H9 (cell line): ENCODE measurements at places on chromosomes 1 and 21. TPM values are rescaled to one million over a fixed set of nuclear protein-coding genes. Genes with fewer than 3 reads are reported as not detected.
A peak's percentile ranks its signal among the peaks of the same experiment; 100 is the strongest.

Gene IFT25
- 33.6 and 36.8 TPM in 2 replicates for total RNA-seq

DNA sequence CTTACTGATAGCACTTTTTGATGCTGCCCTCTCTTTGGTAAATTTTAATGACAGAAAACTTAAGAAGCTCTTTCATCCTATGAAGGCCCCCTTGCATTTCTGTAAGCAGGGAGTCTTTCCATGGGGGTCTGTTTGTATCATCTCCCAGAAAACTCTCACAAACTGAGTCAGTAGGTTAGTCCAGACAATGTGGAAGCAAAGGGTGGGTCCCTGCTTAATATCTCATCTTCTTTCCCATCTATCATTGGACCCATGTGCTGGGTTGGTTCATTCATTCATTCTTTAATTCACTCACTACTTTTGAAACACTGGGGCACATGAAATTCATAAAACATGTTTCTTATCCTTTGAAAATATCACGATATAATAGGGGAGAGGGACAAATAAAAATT is 164.3 kb downstream of the NTMT2 start:
- H3K27ac ChIP-seq = no peak overlapping the region
- H3K4me3 ChIP-seq = no peak overlapping the region
- H3K4me1 ChIP-seq = peaks cover 5% of the 10 kb centered on the region; the same call in 1 of the 2 replicates

DNA sequence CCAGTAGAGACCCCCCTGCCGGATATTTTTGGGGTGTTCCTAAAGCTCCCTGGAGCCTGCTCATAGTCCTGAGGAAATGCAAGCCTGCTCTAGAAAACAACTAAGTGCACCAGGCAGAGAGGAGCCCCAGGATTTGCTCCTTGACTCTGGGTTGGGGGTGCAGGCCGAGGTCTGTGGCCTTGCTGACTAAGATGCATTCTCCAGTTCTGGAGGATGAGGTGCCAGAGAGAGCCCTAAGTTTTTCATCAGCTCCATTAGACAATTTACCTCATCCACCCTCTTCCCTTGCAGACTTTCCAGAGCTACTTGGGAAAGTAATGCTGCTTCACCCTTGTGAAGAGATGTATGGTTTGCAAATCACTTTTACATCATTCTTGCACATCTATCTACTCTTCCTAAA is 9.1 kb downstream of the TUFT1 start:
- no peak overlapping the region for H3K4me3 ChIP-seq
- DNase-seq = no peak
- no peak overlapping the region for H3K27ac ChIP-seq
- H3K4me1 ChIP-seq = peaks cover 8% of the 10 kb centered on the region; the same call in 1 of the 2 replicates
- H3K36me3 ChIP-seq = no peaks in the 10 kb centered on the region
- no peaks in the 10 kb centered on the region for H3K27me3 ChIP-seq

DNA sequence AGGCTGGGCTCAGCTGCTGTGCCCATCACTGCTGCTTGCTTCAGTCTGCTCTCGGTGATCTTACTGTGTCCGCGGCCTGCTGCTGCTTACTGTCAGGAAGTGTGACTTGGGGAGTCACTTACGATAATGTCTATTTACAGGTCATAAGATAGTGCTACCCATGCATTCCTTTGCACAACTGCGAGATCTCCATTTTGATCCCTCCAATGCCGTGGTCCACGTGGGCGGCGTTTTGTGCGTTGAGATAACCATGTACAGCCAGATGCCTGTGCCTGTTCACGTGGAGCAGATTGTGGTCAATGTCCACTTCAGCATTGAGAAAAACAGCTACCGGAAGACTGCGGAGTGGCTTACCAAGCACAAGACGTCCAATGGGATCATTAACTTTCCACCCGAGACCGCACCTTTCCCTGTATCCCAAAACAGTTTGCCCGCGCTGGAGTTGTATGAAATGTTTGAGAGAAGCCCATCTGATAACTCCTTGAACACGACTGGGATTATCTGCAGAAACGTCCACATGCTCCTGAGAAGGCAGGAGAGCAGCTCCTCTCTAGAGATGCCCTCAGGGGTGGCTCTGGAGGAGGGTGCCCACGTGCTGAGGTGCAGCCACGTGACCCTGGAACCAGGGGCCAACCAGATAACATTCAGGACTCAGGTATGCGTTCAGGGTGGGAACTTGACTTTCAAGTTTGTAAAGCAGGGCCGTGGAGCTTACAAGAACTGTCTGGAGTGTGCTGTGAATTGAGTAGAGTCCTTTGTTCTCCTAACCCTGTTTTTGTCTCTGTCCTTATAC is 24.4 kb upstream of the PWP2 start:
- H3K4me3 ChIP-seq = no peak overlapping the region; the same call in 2 of the 3 replicates
- H3K4me1 ChIP-seq = no peaks in the 10 kb centered on the region
- H3K36me3 ChIP-seq = peaks cover 84% of the 10 kb centered on the region
- no peak overlapping the region for H3K27ac ChIP-seq
- H3K27me3 ChIP-seq = no peaks in the 10 kb centered on the region

DNA sequence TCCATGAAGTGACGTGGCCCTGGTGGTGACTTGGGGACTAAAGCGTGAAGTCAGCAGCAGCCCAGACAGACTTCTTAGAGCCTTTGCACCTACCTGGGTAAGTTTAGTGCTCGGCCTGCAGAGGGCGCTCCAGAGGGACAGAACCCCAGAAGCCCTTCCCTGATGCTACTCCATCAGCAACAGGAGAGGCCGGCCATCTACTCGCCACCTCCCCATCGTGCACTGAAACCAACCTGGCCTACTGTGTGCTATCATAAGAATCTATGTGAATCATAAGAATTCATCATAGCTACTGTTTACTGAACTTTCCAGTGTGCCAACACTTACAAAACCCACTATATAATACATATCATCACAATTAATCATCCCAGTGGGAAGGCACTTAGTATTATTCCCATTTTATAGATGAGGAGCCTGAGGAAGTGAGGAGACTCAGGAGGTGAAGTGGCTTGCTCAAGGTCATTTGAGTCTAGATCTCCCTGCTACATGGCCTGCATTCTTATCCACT is 7.9 kb upstream of the EDN2 start:
- H3K36me3 ChIP-seq = peaks cover 2% of the 10 kb centered on the region; the same call in 1 of the 3 replicates
- DNase-seq = peak; percentile 83
- no peak overlapping the region for H3K4me3 ChIP-seq
- no peaks in the 10 kb centered on the region; the same call in 1 of the 2 replicates for H3K4me1 ChIP-seq

DNA sequence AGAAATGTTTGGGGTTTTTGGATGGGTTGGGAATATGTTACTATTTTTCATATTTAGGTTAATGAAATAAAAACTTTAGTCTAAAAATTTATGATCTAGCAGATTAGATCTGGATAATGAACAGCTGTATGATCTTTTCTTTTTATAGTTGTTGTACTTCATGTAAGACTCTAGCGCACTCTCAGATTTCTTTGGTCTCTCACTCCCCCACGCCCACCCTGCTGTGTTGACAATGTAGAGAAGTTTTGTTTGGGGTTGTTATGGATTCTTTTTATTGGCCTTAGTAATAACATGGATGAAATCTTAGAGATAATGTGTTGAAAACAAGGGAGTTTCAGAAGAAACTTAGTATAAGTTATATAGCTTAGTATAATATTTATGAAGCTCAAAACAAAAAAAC is 5.5 kb downstream of the KLF18 start:
- no peaks in the 10 kb centered on the region for H3K27me3 ChIP-seq
- no peaks in the 10 kb centered on the region for H3K4me1 ChIP-seq
- H3K4me3 ChIP-seq = no peak overlapping the region
- DNase-seq = no peak

Gene HSD3B2
- not detected in 2 replicates for total RNA-seq

GRCh38 chr1:244603498-244603897 is 49.4 kb upstream of the DESI2 start:
- DNase-seq = no peak
- H3K4me1 ChIP-seq = peaks cover under 1% of the 10 kb centered on the region; the same call in 1 of the 2 replicates
- H3K27me3 ChIP-seq = no peaks in the 10 kb centered on the region
- H3K4me3 ChIP-seq = no peak overlapping the region
- H3K36me3 ChIP-seq = no peaks in the 10 kb centered on the region

Gene MAP10
- total RNA-seq = 1.2 and 1.3 TPM in 2 replicates

DNA sequence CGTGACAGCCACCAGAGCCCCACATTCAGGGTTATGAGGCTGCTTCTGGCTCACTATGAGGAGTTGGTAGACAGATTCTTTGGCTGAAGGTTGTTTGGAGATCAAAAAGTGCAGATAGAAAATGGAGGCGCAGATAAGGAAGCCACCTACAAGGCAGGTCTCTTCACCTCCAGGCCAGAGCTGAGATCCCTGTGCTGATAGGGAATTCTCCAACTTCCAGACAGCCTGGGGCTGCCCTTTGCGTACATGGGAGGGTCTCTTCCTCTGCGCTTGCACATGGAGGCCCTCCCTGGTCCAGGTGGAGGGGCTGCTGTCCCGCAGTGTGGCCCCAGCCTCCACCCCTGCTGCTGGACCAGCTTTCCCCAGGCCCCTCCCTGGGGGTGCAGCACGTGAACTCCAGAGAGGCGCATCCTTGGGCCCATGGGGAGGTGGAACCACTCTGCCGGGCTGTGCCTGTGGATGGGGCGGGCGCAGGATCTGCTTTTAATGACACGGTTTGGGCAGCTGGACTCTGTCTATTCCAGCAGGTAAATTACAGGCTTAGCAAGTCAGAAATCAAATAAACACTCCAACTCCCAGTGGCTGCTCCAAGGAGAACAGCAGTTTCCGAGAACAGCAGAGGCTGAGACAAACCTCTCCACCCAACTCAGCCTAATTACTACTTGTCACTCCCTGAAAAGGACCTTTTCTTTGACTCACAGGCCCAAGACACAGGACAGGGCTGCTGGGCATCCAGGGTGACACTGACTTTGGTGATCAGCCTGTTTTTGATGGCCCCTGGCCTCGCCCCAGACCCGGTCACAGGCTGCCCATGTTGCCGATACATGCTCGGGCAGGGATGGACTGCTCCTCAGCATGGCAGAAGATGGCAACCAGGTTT is 12.4 kb downstream of the OXCT2 start:
- H3K4me3 ChIP-seq = no peak overlapping the region
- peaks cover 15% of the 10 kb centered on the region for H3K36me3 ChIP-seq
- no peaks in the 10 kb centered on the region for H3K27me3 ChIP-seq
- no peak overlapping the region for H3K27ac ChIP-seq

Gene KRTAP13-2
- not detected in 2 replicates for total RNA-seq

Gene TAF1A
- total RNA-seq = 14.8 and 15.5 TPM in 2 replicates

Gene CYB5RL
- 12.3 and 12.6 TPM in 2 replicates for total RNA-seq

DNA sequence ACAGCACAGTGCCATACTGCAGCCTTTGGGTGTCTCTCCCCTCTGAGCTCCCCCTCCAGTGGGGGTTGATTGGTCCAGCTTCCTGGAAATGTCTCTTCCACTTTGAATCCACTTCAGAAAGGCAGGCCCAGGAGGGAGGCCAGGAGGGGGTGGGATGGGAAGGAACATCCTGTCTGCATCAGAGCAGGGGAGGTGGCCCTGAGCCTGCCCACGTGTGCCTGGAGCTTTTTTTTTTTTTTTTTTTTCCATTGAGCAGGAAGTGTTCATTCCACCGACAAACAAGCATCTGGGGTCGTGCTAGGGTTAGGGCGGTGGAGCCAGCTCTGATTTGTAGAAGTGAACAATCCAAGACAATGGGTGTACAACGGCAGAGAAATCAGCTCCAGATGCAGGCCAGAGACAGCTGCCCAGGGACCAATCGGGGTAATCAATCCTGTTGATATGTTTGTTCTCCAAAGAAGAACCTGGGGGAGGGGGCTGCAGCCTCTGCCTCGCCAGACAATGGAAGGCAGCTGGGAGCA is 93.3 kb downstream of the SSBP3 start:
- H3K27me3 ChIP-seq = no peaks in the 10 kb centered on the region
- H3K27ac ChIP-seq = no peak overlapping the region

- H3K4me3 ChIP-seq = no peak overlapping the region
- DNase-seq = no peak
- H3K4me1 ChIP-seq = no peaks in the 10 kb centered on the region
- H3K27ac ChIP-seq = no peak overlapping the region
Observed at GRCh38 chr21:23003951-23004350, 2005.7 kb downstream of the NCAM2 start.

Gene GSTM1
- total RNA-seq = 19.5 and 20.7 TPM in 2 replicates

DNA sequence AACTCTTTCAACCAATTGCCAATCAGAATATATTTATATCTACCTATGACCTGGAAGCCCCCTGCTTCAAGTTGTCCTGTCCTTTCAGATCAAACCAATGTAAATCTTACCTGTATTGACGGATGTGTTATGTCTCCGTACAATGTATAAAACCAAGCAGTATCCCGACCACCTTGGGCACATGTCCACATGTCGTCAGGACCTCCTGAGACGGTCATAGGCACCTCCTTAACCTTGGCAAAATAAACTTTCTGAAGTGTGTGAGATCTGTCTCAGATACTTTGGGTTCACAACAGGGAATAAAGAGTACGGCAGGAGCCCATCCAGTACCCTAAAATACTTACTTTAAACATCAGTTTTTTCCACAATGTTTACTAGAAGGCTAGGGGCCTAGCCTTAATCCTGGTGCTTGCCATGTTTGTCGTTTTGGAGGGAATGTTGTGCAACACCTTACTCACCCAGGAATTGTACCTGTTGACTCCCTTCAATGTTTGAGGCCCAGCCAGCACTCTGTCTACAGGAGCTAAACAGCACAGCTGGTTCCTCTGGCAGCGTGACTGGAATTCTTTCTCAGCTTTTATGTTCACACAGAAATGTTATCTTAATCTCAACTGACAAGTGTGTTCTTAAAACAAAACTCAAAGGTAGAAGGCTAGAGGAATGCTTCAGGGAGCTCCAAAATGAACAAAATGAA is 90.8 kb upstream of the USP25 start:
- DNase-seq = no peak
- H3K36me3 ChIP-seq = no peaks in the 10 kb centered on the region
- H3K4me1 ChIP-seq = no peaks in the 10 kb centered on the region
- no peak overlapping the region for H3K27ac ChIP-seq
- no peak overlapping the region for H3K4me3 ChIP-seq
- no peaks in the 10 kb centered on the region for H3K27me3 ChIP-seq

Gene CLCNKB
- total RNA-seq = 1.7 and 1.8 TPM in 2 replicates

Gene CD48
- not detected in 2 replicates for total RNA-seq

DNA sequence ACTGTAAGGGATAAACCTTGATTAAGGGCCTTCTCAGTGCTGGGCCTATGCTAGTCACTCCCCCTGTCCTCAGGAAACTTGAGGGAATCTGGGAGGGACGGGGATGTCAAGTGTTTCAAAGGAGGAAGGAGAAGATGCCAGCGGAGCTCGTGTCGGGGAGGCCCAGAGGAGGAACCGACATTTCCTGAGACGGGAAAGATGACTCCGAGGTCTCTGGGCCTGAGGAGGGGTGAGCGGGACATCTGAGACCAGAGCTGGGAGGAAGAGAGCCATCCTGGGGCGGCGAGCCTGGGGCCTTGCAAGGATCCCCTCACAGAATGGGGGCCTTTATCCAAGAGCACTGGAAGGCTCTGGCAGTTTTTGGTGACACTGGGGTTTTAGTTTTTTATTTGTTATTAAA is 10.4 kb downstream of the SLC66A1 start:
- DNase-seq = no peak
- no peaks in the 10 kb centered on the region for H3K4me1 ChIP-seq
- no peaks in the 10 kb centered on the region for H3K27me3 ChIP-seq
- H3K4me3 ChIP-seq = no peak overlapping the region
- H3K36me3 ChIP-seq = peaks cover 9% of the 10 kb centered on the region; the same call in 2 of the 3 replicates

DNA sequence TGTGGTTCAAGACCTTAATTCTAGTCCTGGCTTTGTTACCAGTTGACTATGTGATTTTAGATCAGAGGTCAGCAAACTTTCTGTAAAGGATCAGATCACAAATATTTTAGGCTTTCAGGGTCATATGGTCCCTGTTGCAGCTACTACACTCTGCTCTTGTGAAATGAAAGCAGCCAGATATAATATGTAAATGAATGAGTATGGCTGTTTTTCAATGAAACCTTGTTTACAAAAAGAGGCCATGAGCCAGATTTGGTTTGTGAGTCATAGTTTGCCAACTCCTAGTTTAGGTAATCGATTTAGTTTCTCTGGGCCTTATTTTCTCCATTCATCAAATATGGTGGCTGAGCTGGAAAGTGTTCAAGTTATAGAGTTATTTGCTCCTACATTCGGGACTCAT is 346.7 kb downstream of the NUF2 start:
- H3K27ac ChIP-seq = no peak overlapping the region
- DNase-seq = no peak
- H3K27me3 ChIP-seq = no peaks in the 10 kb centered on the region
